ENCODE measurements at places on chromosomes 1 and 21.

DNA sequence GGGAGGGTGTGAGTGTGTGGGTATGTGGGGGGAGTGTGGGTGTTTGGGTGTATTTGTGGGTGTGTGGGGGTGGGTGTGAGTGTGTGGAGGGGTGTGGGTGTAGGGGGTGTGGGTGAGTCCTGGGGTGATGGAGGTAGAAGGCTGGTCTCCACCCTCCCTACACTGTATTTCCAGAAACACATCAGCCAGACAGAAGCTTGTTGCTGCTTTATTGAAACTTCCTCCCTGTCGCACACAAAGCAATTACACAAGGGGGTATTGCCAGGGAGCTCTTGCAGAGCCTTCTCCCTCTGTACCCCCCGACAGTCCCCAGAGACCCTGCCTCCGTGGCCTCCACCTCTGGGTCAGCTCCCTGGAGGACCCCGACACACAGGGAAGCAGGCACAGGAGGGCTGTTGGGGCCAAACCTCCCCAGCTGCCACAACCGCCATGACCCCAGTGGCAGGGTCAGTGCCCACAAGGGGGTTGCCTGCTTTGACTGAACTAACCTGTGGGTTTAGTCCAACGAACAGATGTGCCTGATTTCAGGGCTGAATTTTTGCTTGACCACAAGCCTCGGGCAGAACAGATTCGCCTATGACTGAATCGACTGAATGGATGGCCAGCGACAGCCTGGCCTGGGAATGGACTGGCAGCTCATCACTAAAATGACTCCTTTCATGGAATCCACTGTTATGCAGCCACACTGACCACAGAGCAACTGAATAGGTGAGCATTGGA, 9.1 kb upstream of the MATN1 start:
- DNase-seq: no peak

DNA sequence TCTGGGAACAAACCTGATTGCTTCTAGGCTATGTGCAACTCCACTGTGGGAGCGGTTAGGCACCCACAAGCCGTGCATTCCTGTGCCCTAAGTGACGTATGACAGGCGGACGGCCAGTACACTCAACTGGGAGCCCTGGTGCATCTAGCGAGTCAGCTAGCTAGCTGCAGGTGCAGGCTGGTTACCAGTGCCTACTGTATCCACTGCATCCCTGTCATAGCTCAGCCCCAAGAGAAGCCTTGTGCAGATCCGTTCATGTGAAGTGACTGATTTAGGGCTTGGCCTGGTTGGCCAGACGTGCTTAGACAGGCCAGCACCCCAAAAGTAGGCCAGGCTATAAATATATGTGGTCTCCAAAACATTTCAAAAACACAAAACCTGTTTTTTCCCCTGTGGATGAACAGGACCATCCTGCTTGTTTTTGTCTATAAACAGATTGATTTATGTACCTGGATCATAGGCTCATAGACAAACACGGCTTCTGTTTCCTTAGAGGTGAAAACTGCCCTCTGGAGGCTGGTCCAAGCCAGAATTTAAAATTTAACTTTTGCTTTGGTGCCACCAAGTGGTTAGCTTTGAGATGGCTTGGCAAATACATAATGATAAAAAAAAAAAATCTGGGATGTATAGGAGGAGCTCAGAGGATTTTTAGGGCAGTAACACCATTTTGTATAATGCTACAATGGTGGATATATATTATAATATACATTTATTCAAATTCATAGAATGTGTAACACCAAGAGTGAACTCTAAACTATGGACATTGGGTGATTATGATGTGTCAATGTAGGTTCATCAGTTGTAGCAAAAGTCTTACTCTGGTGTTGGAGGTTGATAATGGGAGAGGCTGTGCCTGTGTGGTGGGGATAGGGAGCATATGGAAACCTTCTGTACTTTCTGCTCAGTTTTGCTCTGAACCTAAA, 68.5 kb downstream of the GIPC2 start:
- no peak for DNase-seq

GRCh38 chr21:25578056-25578961, 29.0 kb downstream of the MRPL39 start:
- no peak for DNase-seq

- no peak for DNase-seq
Measured at GRCh38 chr1:108070662-108071061, 105.7 kb upstream of the VAV3 start.

- no peak for DNase-seq
Measured at GRCh38 chr1:162285149-162285561, 91.5 kb downstream of the SPATA46 start.

DNA sequence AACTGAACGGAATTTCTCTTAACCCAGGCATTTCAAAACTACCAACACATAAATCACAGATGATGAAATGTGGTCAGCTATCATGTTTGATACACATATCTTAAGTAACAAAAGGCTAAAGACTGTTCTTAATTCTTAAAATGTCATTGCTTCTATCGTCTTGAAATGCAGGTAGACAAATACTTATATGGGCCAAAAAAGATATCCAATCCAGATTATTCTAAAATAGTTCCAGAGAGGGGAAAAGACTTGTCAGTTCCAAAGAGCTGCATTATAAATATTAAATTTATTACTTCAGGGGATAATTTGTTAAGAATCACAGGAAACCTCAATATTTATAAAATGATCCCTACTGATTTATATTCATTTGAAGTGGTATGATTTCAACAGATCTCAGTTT, 259.4 kb downstream of the FAF1 start:
- no peak for DNase-seq

DNA sequence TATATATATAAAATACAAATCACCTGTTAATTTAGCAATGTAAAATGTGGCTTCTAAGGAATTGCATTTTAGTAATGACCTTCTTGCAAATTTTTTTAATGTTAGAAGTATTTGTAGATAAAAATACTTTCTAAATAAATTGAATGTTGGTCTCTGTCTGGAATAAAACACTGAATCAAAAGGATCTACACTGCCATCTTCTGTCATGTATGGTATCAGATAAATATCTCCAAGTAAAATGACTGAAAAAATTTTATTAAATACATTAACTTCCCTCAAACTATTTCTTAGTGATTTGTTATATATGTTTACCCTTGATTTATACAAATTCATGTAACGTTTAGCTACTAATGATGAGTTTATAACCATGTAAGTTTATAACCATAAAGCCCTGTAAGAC, 2029.3 kb downstream of the MRPL39 start:
- no peak for DNase-seq

GRCh38 chr1:222167111-222167510, 380.8 kb downstream of the HHIPL2 start:
- peak; percentile 21 for DNase-seq

GRCh38 chr1:201653883-201654282, 115.0 kb downstream of the NAV1 start:
- DNase-seq: no peak

- no peak for DNase-seq
Measured at GRCh38 chr1:184010788-184011187, 26.7 kb downstream of the COLGALT2 start.

DNA sequence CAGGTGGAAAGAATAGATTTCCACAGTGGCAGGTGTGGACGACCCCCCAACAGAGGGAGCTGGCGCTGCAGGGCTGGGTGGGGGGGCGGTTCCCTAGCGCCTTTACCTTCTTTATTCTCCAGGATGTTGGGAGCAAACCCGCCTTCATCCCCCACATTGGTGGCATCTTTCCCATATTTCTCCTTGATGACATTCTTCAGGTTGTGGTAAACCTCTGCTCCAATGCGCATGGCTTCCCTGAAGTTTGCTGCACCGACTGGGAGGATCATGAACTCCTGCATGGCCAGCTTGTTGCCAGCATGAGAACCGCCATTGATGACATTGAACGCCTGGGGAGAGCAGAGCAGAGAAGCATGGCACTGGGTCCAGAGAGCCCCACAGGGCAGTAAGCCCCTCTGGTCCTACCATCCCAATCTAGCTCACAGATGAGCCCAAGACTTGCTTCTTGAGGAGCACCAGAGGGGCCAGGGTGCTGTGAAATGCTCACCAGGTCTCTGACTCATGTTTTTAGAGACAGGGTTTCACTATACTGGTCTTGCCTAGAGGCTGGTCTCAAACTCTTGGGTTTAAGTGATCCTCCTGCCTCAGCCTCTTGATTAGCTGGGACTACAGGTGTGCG, 12.2 kb downstream of the ENO1 start:
- DNase-seq: no peak

DNA sequence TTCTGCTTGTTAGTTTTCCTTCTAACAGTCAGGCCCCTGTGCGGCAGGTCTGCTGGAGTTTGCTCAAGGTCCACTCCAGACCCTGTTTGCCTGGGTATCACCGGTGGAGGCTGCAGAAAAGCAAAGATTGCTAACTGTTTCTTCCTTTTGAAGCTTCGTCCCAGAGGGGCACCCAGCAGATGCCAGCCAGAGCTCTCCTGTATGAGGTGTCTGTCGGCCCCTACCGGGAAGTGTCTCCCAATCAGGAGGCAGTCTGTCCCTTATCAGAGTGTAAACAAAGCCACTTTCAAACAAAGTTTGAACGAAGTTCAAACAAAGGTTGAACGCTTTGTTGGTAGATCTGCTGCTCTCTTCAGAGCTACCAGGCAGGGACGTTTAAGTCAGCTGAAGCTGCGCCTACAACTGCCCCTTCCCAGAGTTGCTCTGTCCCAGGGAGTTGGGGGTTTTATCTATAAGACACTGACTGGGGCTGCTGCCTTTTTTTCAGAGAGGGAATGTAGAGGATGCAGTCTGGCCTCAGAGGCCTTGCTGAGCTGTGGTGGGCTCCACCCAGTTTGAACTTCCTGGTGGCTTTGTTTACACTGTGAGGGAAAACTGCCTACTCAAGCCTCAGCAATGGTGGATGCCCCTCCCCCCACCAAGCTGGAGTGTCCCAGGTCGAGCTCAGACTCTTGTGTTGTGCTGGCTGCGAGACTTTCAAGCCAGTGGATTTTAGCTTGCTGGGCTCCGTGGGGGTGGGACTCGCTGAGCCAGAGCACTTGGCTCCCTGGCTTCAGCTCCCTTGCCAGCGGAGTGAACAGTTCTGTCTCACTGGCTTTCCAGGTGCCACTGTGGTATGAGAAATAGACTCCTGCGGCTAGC, 401.8 kb downstream of the SRGAP2C start:
- DNase-seq: no peak

GRCh38 chr1:1943834-1944570, 24.9 kb upstream of the TMEM52 start:
- peak; percentile 76 for DNase-seq

DNA sequence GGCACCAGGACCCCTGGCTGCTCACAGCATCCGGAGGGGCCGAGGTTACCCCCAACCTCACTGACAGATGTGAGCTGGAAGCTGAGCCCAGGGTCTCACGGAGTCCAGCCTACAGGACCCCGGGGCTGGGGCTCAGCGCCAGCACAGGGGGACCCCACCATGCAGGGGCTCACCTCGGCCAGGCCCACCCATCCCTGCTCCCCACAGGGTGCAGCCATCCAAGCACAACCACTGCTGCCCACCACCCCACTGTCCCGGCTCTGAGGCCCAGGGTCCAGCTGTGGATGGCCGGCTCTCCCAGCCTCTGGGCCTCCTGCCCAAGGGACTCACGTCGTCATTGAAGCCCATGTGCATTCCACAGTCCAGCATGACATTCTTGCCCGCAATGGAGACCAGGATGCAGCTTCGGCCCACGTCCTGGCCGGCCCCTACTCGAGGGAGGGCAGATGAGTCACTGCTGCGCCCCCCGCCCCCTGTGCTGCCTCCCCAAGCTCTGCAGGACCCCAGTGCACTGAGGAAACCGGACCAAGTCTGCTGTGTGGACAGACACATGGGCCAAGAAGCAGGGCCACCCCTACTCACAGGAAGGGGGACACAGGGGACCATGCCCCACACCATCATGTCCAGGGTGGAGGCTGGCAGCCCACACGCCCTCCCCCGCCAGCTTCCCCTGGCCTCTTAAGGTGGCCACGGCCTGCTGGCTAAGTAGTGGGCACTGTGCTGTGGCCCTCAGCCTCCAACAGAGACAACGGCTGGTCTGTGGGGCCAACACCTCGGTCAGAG, 3.6 kb downstream of the INTS11 start:
- no peak for DNase-seq

- DNase-seq: no peak
Measured at GRCh38 chr1:162726555-162726954, 63.9 kb upstream of the HSD17B7 start.

- DNase-seq: peak; percentile 85
Measured at GRCh38 chr1:198935306-198935921, 296.6 kb downstream of the PTPRC start.

- no peak for DNase-seq
Measured at GRCh38 chr1:241225741-241226140, 131.3 kb downstream of the RGS7 start.

DNA sequence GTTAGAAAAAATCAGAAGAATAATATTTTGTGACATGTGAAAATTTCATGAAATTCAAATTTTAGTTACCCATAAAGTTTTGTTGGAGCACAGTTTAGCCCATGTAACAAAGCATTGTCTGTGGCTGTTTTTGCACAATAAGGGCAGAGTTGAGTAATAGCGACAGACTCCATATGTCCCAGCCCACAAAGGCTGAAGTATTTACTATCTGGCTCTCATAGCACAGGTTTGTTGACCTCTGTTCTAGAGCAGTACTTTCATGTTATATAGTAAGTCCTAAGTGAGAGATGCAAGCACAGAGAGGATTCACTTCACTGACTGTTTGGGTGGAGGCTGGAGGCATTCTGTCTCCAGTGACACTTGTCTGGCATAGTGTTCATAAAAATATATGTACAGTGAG, 6.8 kb downstream of the LAMC1 start:
- no peak for DNase-seq

GRCh38 chr1:16318555-16318954, 33.7 kb downstream of the FBXO42 start:
- no peak for DNase-seq

DNA sequence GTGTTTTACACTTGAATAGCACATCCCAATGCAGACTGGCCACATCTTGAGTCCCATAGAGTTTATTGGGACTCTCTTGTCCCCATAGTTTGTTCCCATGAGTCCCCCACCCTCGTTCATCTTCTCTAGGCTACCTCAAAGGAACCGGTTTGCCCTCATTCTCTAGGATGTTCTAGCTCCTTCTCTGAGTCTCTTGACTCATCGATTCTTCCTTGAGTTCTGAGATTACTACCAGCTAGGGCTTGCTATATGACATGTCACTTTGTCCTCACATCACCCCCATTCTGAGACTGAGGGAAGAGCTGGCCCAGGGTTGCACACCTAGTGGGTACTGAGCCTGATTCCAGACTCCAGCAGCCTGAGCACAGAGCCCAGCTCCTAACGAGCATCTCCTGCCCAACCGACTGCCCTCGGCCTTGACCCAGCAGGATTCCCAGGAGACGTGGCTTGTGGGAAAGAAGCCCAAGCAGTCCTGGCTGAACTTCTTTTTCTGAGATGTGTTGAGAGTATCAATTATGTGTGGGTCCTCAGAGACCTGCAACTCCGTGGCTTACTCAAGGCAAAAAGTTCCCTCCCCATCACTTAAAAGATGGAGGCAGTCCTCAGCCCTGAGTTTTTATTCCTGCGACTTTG, 42.0 kb downstream of the TMEM51 start:
- no peak for DNase-seq

- no peak for DNase-seq
Measured at GRCh38 chr1:25484096-25484495, 53.4 kb downstream of the MACO1 start.

GRCh38 chr1:30982937-30983336, 74.4 kb upstream of the SDC3 start:
- DNase-seq: no peak

- no peak for DNase-seq
Measured at GRCh38 chr1:180603223-180603849, 28.5 kb upstream of the XPR1 start.
